Adipocyte (in vitro differentiated cells): ENCODE measurements at places on chromosomes 3 and 15.

DNA sequence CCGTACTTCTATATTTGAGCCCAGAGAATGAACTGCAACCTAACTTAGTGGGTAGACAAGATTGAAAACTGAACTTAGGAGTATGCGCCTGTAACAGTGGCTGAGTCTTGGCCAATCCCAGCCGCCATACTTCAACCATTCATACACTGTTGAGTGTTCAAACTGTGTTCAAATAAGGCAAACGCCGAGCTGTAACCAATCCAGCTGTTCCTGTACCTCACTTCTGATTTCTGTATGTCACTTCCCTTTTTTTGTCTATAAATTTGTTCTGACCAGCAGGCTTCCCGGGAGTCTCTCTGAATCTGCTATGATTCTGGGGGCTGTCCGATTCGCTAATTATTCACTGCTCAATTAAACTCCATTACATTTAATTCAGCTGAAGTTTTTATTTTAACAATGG, 58.6 kb upstream of the TPM1 start:
- DNase-seq = no peak

DNA sequence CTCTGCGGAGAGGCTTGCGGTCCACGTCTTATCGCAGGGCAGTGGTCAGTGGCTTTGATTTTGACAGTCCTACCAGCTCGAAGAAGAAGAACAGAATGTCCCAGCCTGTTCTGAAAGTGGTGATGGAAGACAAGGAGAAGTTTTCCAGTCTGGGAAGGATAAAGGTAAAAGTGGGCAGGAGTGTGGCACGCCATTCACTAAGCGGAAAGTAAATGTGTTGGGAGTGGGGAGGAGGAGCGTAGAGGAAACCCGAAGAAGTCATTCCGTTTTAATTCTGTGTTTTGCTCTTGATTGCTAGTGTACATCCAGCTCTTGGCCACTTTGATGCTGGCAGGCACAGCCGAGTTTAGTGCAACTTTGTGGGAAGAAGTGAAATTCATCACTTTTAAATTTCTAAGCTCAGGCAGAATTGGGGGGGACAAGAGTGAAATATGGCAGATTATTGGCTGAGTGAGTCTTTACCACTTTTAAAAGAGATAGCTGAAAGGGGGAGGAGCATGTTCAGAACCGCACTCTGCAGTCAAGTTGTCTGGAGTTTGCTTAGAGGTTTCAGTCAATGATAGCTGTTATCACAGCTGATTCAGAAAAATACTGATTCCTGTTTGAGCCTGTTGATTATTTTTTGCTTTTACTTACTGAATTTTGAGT, 1.8 kb downstream of the ARHGEF26 start:
- DNase-seq = no peak

GRCh38 chr3:173096140-173096539, 44.9 kb downstream of the SPATA16 start:
- no peak for DNase-seq

- DNase-seq = no peak
These were observed 54.9 kb upstream of the SLC7A14 start for GRCh38 chr3:170640737-170641171.

GRCh38 chr3:165885558-165886270, 48.5 kb upstream of the BCHE start:
- DNase-seq = no peak

DNA sequence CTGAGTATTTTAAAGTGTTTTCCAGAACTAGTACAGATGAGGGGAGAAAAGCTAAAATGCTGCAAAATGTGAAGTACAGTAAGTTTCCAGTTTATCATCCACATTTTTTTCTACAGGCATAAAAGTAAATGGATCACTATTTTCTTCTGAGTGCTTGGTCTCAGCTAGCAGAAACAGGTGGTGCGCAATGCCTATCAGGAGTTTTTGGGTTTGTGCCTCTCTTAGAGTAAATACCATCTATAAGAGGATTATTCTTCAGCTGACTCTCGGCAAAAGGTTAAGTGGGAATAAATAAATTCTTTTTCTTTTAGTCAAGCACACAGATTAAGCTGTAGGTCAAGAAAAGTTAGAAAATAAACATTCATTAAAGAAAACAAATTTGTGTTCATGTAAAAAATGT, 1027.7 kb downstream of the PLOD2 start:
- DNase-seq = no peak

- no peak for DNase-seq
These were observed 33.0 kb downstream of the CCDC12 start for GRCh38 chr3:46943237-46944187.

DNA sequence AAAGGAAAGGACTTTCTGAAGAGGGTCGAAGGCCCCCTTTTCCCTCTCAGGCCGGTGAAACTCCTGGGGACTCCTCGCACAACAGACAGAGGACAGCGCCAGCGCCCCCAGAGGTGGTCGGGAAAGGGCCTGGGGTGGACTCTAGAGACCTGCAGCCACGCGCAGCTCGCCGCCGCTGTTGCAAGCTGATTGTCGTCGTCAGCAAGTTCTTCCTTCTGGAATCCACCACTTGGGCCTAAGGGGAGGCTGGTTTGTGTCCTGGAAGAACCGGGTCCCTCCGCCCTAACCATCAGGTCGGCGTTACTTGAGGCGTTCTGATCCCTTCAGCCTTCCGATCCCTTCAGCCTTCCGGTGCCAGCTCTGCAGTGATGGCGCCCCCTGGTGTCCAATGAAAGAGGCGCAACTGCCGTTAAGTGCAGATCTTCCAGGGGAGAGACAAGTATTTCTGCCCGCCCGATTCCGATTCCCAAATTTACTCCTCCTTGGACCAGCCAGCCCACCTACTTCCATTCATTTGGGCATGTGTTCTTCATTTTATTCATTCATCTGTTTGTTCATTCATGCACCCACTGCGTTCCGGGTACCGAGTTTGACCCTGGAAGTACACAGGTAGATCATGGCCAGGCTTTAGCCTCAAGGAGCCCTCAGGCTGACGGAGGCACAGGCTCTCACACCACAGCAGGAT, 77.2 kb upstream of the SLC6A11 start:
- peak; percentile 89 for DNase-seq

GRCh38 chr3:58044691-58045483, 36.7 kb downstream of the FLNB start:
- peak; percentile 70 for DNase-seq

- no peak for DNase-seq
These were observed 56.9 kb downstream of the ROPN1B start for GRCh38 chr3:126025862-126026261.

- no peak for DNase-seq
These were observed 89.2 kb downstream of the CORO2B start for GRCh38 chr15:68667800-68668625.

GRCh38 chr3:123488645-123489347, 39.9 kb upstream of the ADCY5 start:
- DNase-seq = no peak

GRCh38 chr3:66747261-66747660, 246.4 kb upstream of the LRIG1 start:
- DNase-seq = peak; percentile 44

DNA sequence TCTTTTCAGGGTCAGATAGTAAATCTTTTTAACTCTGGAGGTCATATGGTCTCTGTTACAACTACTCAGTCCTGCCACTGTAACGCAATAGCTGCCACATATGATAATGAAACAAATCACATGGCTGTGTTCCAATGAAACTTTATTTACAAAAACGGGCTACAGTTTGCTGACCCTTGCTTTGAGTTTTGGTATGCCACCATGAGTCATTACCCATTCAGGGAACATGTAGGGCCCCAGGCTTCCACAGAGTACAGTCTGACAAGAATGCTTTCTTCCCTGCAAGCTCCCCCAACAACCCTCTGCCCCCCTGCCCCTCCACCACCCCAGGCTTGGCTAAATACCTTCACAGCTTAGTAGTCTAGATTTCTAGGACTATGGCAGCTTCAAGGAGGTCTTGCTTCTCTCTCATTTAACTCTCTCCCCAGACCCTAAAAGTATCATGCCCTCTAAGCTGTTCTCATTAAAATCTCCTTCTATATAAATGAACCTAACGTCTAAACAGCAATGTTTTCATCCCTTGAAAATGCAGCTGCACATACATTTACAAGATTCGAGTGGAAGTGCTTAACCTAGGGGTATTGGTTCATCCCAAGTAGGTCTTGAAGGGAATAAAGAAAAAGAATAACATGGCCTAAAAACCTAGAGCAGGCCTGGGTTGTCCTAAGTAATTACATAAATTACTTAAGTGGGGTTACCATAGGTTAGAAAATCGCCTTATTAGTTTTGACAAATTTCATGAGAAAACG, 117.8 kb upstream of the PRICKLE2 start:
- DNase-seq = peak; percentile 95

DNA sequence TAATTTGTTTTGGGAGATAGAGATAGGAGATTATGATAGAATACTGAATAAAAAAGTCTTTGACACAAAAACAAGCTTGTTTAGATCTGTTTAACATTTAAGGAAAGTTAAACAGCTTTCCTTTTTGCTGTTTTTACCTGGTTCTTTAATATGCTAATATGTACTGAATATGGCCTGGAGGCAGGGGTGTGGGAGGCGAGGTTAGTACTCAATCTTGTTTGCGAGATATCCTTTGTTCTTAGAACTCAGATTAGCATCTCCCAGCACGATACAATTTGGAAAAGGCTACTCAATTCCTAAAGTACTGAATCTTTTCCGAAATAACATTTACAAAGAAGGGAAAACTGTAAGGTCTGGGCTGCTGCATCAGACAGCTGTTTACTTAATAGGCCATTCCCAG, 40.8 kb upstream of the ST3GAL6 start:
- DNase-seq = no peak

DNA sequence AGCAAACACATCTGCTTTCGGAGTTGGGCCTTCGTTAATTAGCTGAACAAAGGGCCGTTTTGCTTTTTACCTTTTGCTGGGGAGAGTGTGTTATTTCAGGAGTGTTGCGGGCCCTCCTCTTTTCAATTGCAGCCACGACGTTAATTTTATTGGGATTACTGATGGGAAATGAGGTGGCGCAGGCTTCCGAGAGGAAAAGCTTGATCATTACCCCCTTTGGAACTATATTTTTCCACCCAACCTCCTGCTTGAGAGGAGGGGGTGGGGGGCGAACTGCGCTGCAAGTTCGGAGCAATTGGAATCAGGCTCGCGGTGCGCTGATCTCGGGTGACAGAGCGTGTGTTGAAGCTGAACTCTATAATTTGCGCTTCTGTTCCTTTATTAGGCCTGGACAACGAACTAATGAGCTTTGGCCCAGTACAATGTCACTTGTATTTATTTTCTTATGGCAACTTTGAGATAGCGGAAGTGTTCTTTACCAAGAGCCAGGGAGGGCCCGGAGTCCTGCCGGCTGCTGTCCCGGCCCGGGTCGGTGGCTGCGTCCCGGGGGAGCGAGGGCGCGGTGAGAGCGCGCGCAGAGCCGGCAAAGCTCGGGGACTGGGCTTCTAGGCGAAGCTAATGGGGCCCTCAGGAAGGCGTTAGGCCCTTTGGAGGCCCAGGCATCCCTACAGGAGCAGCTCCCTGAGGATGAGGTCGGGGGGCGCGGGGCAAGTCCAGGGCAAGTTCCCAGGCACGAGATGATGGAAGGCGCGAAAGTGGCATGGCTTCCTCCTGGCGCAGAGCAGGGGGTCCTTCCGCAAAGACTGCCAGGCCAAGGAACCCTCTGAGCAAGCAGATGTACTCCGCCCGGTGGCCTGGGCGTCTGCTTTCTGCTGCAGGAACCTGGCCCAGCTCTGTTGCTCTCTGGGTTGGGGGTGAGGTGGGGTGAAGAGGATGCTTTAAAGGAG, 12.9 kb downstream of the NR2F2 start:
- no peak for DNase-seq

- DNase-seq = peak; percentile 11
These were observed 33.1 kb upstream of the POLG start for GRCh38 chr15:89367485-89368451.

DNA sequence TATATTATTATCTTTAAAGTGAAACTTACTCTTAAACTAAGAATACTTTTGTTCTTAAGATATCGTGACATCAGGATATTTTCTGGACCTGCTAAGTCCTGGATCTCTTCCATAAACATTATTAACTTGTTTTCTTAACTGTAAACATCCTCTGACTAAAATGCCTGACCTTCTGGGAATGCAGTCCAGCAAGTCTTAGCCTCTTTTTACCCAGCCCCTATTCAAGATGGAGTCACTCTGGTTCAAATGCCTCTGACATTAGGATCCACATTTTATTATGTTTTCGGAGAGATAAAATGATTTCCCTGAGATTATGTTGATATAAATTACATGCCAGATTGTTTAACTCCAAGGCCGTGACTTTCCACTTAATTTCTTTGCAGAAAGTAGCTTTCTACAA, 37.6 kb downstream of the OSTN start:
- DNase-seq = peak; percentile 60

DNA sequence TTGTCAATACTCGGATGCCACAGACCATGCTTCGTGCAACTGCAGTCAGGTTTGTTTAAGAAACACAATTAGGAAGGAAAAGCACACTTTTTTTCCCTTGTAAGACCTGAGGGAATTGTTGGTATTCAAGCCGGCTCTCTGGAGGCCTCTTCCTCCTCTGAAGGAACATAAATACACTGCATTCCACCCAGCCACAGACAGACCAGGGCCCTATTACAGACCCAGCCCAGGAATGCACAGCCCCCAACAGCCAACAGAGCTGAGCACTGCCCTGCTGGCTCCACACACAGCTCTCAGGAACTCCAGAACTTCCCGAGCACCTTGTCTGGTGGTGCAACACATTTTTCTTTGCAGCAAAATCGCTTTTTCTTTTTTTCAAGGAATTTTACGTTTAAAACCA, 488.7 kb upstream of the PROK2 start:
- peak; percentile 86 for DNase-seq

DNA sequence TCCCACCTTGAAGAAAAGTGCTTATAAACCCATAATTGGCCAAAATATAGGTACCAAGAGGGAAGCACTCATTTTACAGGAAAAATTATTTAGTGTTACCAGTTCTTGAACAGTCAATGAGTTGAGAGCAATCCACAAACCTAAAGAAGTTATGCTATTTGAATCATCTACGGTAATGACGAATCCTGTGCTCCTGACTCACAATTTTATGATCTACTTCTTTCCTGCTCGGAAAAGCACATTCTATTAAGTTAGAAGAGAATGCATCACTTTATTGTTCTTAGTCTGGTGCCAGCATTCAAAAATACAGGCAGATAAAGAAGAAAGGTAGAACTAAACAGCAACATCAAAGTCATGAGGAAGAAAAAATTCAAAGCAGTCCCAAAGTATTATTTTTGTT, 33.2 kb downstream of the CHRM5 start:
- no peak for DNase-seq

GRCh38 chr3:108159865-108160264, 62.4 kb downstream of the IFT57 start:
- peak; percentile 25 for DNase-seq

- no peak for DNase-seq
These were observed 102.1 kb upstream of the ETV5 start for GRCh38 chr3:186210852-186211500.

GRCh38 chr15:101694261-101694660, 30.0 kb downstream of the TARS3 start:
- no peak for DNase-seq

DNA sequence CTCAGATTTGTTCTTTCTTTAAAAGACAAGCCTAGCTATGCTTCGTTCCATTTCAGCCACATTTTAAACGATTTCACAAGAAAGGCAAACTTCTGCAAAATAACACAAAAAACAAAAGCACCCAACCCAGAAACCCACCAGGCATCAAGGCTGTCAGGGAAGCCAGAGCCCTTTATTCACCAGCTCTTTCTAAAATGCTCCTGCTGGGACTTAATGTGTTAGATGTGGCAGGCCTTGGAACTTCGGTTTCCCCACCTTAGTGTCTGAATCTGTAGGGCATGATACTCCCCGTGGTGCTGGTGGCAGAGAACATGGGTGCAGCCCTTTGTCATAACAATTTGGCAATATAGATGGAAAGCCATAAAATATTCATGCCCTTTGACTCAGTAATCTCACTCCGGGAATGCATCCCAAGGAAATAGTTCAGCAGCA, 56.8 kb upstream of the LCTL start:
- peak; percentile 39 for DNase-seq

GRCh38 chr3:160780245-160780644, 24.2 kb downstream of the PPM1L start:
- DNase-seq = no peak
